ENCODE measurements at places on chromosomes 1 and 21. TPM values are rescaled to one million over a fixed set of nuclear protein-coding genes. Genes with fewer than 3 reads are reported as not detected.
A peak's percentile ranks its signal among the peaks of the same experiment; 100 is the strongest.

DNA sequence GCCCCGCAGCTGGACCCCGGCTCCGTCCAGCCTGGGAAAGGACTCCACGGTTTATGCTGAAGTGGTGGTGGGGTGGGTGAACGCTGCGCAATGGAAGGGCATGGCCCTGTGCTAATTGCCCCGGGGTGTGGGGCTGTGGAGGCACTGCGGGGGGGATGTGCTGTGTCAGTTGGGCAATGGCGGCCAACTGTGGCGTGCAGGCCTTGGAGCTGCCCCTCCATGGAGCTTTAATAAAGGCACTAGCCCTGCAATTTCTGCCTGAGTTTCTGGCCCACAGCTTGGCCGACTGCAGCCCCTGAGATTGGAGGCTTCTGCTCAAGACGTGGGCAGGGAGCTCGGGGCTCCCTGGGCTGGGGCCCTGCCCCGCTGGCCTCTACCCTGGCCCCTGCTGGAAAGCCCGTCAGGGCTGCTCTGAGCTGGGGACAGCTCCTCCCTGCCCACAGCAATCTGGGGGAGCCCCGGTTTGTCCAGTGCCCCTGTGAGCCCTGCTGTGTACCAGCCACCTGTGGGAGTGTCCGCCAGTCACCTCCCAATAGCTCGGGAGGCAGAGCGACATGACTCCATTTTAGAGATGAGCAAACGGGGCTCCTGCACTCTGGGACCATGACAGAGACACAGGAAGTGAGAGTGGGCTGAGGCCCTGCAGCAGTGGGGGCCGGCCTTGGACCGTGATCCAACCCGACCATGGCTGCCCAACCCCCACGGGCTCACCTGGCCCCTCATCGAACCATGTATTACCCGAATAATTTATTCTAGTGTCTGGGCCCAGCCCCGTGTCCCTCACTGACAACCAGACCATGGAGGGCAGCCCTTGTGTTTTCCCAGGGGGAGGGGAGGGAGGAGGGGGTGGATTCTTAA is 8.7 kb upstream of the TNFRSF14 start:
- H3K4me1 ChIP-seq, result peaks cover 40% of the 10 kb centered on the region
- no peaks in the 10 kb centered on the region for H3K36me3 ChIP-seq
- no peak overlapping the region for H3K27ac ChIP-seq
- no peaks in the 10 kb centered on the region for H3K27me3 ChIP-seq
- H3K4me3 ChIP-seq, result peak overlapping the region; percentile 39
- no peak for DNase-seq

GRCh38 chr1:234858722-234859121 is 248.7 kb upstream of the IRF2BP2 start:
- peaks cover 34% of the 10 kb centered on the region for H3K4me1 ChIP-seq
- no peaks in the 10 kb centered on the region for H3K36me3 ChIP-seq
- DNase-seq, result no peak
- no peaks in the 10 kb centered on the region for H3K27me3 ChIP-seq

- no peak overlapping the region for H3K27ac ChIP-seq
- H3K4me1 ChIP-seq, result no peaks in the 10 kb centered on the region
- peaks cover 78% of the 10 kb centered on the region for H3K27me3 ChIP-seq
- DNase-seq, result no peak
These were observed 11.3 kb upstream of the EPHA8 start for GRCh38 chr1:22552021-22552420.

GRCh38 chr1:185281245-185281644 is 35.8 kb downstream of the IVNS1ABP start:
- H3K27me3 ChIP-seq, result no peaks in the 10 kb centered on the region
- H3K36me3 ChIP-seq, result no peaks in the 10 kb centered on the region
- H3K4me3 ChIP-seq, result no peak overlapping the region
- DNase-seq, result no peak
- no peak overlapping the region for H3K27ac ChIP-seq

DNA sequence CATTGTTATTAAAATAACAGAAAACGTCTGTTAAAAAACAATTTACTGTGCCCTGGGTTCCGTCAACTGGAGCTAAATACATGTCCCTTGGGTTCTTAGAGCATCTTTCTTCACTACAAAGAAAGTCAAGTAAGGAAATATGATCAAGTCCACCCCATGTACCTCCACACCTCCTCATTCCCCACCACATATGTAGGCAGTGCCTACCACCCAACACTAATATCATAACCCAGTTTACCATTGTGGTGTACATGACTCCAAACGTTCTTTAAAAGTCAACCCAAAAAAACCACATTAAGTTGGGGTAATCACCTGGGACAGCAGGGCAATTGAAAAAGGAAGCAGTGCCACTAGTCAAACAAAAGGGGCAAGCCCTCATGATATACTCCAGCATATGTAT is 7.8 kb upstream of the LRRC52 start:
- H3K4me1 ChIP-seq, result peaks cover 7% of the 10 kb centered on the region
- DNase-seq, result no peak
- no peaks in the 10 kb centered on the region for H3K36me3 ChIP-seq
- no peak overlapping the region for H3K27ac ChIP-seq
- H3K27me3 ChIP-seq, result no peaks in the 10 kb centered on the region
- H3K4me3 ChIP-seq, result no peak overlapping the region

LCE6A gene
- total RNA-seq, result not detected

DNA sequence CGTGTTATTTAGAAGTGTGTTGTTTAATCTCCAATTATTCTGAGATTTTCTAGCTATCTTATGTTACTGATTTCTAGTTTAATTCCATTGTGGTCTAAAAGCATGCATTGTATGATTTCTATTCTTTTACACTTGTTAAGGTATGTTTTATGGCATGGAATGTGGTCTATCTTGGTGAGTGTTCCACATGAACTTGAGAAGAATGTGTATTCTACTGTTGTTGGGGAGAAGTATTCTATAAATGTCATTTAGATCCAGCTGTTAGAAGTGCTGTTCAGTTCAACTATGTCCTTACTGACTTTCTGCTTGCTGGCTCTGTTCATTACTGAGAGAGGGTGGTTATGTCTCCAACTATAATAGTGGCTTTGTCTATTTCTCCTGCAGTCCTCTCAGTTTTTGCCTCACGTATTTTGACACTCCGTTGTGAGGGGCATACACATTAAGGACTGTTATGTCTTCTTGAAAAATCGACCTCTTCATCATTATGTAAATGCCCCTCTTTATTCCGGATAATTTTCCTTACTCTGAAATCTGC is 12.0 kb upstream of the PLA2G5 start:
- H3K27ac ChIP-seq, result no peak overlapping the region
- peaks cover 5% of the 10 kb centered on the region for H3K27me3 ChIP-seq
- H3K36me3 ChIP-seq, result no peaks in the 10 kb centered on the region
- H3K4me1 ChIP-seq, result no peaks in the 10 kb centered on the region
- no peak overlapping the region for H3K4me3 ChIP-seq
- no peak for DNase-seq

DSTYK gene
- 10.2 TPM for total RNA-seq

GRCh38 chr1:33170351-33171274 is 11.2 kb downstream of the TRIM62 start:
- peaks cover 7% of the 10 kb centered on the region for H3K4me1 ChIP-seq
- no peaks in the 10 kb centered on the region for H3K27me3 ChIP-seq

BTBD19 gene
- total RNA-seq, result 0.81 TPM

SPATA1 gene
- 0.74 TPM for total RNA-seq

MATN1 gene
- 0.26 TPM for total RNA-seq

KNCN gene
- not detected for total RNA-seq

PODN gene
- 4.1 TPM for total RNA-seq

- no peaks in the 10 kb centered on the region for H3K36me3 ChIP-seq
- H3K4me3 ChIP-seq, result no peak overlapping the region
- peaks cover 6% of the 10 kb centered on the region for H3K4me1 ChIP-seq
- no peak for DNase-seq
- no peaks in the 10 kb centered on the region for H3K27me3 ChIP-seq
These were observed 7.1 kb downstream of the C1orf226 start for GRCh38 chr1:162388615-162389014.

DNA sequence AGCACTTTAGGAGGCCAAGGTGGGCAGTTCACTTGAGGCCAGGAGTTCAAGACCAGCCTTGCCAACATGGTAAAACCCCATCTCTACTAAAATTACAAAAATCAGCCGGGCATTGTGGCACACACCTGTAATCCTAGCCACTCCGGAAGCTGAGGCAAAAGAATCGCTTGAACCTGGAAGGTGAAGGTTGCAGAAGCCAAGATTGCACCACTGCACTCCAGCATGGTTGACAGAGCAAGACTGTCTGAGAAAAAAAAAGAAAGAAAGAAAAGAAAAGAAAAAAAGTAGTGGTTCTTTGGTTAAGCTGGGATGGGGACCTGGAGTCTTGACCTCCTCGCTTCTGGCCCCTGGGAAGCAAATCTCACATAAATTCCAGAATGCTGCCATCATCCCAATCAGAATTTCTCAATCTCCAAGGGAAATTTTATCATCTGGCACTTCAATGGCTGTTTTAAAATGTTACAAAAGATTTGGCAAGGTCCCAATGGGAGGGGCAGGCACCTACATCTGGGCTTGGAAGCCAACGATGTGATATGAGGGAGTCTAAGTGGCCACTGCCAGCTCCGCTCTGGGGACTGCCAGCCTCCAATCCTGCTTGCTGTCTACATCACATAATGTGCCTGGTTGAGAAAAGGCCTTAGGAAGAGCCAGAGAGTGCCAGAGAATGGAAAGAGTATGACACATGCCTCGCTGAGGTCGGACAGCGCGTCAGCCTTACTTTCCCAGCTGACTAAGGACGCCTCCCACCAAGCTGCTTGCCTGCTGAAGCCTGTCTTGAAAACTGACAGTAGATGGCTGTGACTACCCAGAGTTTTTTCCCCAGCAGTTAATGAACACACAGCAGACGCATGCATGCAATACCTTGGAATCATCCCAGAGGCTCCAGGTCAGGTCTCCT is 42.1 kb upstream of the SRP9 start:
- peak overlapping the region; percentile 84 for H3K27ac ChIP-seq
- no peaks in the 10 kb centered on the region for H3K36me3 ChIP-seq
- H3K4me3 ChIP-seq, result no peak overlapping the region
- peaks cover 43% of the 10 kb centered on the region for H3K4me1 ChIP-seq
- peak; percentile 91 for DNase-seq
- no peaks in the 10 kb centered on the region for H3K27me3 ChIP-seq

DNA sequence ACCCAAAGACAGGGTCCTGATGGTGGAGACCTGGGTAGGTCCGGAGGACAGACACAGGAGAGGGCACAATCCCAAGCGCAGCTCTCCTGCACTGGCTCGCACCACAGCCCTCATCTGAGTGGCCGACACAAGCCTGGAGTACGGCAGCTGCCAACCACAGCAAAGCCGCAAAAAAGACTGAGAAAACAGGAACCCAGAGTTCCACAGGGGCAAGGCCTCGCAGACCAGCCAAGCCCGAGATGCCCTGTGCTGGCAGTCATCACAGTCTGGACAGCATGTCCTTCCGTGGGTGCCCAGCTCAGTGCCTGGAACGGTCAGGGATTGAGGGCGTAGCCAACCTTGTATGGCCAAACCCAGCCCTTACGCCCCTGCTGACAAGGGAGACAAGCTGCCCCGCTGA is 11.4 kb downstream of the ZBTB48 start:
- H3K27me3 ChIP-seq, result no peaks in the 10 kb centered on the region
- no peaks in the 10 kb centered on the region for H3K4me1 ChIP-seq
- H3K36me3 ChIP-seq, result peaks cover 93% of the 10 kb centered on the region
- no peak overlapping the region for H3K27ac ChIP-seq
- no peak overlapping the region for H3K4me3 ChIP-seq

- no peak overlapping the region for H3K27ac ChIP-seq
- no peaks in the 10 kb centered on the region for H3K36me3 ChIP-seq
- H3K4me3 ChIP-seq, result no peak overlapping the region
- DNase-seq, result no peak
- H3K27me3 ChIP-seq, result no peaks in the 10 kb centered on the region
These were observed 2217.1 kb downstream of the NCAM2 start for GRCh38 chr21:23215261-23215660.

DNA sequence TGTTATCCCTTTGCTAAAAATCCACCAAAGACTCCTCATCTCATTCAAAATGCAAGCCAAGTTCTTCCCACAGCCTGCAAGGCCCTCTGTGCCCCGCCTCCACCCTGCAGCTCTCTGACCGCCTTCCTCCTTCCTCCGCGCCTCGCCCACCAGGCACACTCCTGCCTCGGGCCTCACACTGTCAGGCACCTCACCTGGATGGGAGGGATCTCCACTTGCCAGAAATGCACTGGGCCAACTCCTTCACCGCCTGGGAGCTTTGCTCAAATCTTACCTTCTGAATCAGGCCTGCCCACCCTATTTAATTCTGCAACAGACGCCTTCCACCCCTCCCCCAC is 26.2 kb downstream of the PGBD5 start:
- no peaks in the 10 kb centered on the region for H3K36me3 ChIP-seq
- no peak overlapping the region for H3K27ac ChIP-seq
- H3K4me3 ChIP-seq, result no peak overlapping the region
- DNase-seq, result no peak

DNA sequence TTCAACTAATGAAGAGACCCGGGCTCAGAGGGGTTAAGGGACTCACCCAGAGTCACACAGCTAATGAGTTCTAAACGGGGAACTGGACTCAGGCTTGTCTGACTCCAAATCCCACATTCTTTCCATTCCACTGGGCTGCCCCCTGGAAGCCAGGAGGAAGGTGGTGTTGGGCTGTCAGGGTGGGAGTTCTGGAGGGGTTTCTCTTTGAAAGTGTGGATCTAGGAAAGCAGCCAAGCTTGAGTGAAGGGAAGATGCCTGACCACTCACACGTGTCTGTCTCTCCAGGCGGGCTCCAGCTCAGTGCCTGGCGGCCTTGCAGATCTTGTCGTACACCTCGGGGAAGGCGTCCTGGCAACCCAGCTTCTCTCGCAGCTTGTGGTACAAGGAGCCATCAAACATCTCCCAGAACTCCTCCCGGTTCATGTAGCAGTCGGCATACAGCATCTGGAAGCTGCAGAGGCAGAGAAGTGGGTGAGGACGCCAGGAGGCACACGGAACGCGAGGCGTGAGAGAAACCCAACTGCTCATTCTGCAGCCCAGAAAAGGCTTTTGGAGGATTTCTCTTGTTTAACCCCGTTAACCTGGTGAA is 35.0 kb downstream of the DHCR24 start:
- H3K27me3 ChIP-seq, result no peaks in the 10 kb centered on the region
- no peak overlapping the region for H3K4me3 ChIP-seq
- H3K4me1 ChIP-seq, result peaks cover 12% of the 10 kb centered on the region
- peaks cover 51% of the 10 kb centered on the region for H3K36me3 ChIP-seq
- DNase-seq, result no peak

NKAIN1 gene
- 0.05 TPM for total RNA-seq

S100A1 gene
- 0.32 TPM for total RNA-seq

ATP1B1 gene
- total RNA-seq, result 23.3 TPM

PRELP gene
- total RNA-seq, result not detected

KIF14 gene
- 32.2 TPM for total RNA-seq

GRCh38 chr1:220804202-220804586 is 17.5 kb downstream of the MTARC1 start:
- no peak for DNase-seq
- no peaks in the 10 kb centered on the region for H3K4me1 ChIP-seq
- H3K27ac ChIP-seq, result no peak overlapping the region
- H3K27me3 ChIP-seq, result no peaks in the 10 kb centered on the region
- no peaks in the 10 kb centered on the region for H3K36me3 ChIP-seq
- no peak overlapping the region for H3K4me3 ChIP-seq

GRCh38 chr1:1794999-1795398 is 16.7 kb upstream of the NADK start:
- H3K4me3 ChIP-seq, result no peak overlapping the region
- DNase-seq, result no peak
- H3K4me1 ChIP-seq, result no peaks in the 10 kb centered on the region

GRCh38 chr1:33093004-33093403 is 12.1 kb downstream of the AZIN2 start:
- peaks cover 8% of the 10 kb centered on the region for H3K36me3 ChIP-seq
- DNase-seq, result no peak
- H3K27ac ChIP-seq, result no peak overlapping the region
- H3K27me3 ChIP-seq, result no peaks in the 10 kb centered on the region
- peaks cover 14% of the 10 kb centered on the region for H3K4me1 ChIP-seq
- H3K4me3 ChIP-seq, result no peak overlapping the region
